ENCODE measurements at places on chromosomes 2 and 18.

DNA sequence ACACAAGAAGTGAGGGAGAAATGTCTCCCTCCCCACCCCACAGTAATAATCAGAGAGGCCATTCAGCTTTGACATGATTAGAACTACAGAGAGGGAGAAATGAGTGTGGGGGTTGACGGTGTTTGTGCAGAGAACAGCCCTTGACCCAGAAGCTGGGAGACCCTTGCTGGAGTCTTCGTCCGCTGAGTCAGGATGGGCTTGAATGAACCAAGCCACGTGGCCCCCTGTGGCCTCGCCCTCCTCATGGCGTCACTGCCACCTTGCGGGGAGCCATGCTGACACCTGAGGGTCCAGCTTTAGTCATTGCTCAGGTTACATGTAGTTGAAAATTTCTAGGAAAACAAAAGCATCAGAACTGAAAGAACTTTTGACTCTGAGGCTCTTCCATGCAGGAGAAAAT is 101.2 kb downstream of the DGKD start:
- DNase-seq, result no peak

- DNase-seq, result peak; percentile 99
These were observed 36.4 kb downstream of the STK39 start for GRCh38 chr2:168210895-168211570.

DNA sequence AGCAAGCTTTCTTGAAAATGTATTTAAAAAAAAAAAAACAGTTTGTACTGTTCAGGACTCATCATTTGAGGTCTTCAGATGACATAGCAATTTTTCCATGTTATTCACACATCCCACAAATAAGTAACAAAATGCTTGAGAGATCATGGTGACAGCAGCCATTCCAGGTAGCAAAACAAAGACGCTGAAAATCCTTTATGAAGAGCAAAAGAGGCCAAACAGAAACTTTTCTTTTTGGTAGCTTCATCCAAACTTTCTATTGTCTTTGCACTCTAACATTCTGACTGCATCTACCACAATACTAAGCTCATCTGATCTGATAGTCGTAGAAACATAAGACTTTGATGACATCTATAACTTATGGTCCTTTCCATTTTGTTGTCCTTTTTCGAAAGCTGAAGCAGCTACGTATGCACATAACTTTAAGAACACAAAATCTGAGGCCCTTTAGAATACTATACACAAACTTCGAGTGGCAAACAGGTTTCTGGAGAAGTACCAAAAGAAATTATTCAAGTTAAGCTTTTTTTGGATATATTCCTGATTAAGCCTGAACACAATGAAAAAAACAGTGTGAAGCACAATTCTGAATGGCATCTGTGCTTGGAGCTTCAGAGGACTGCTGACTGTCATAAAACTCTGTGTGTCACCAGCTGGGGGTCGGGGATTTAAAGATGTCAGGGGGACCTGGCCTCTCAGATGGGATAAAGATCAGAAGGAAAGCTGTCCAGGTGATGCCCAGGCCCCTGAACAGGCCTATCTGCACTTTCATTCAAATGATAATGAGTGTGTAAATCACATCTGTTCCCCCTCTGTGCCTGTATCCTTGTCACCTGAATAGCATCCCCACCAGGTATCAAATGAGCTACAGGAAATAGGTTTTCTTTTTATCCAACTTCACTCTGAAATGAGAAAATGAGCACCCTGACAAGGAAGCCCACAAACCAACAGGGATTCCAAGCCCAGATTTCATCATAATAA is 75.8 kb downstream of the ZEB2 start:
- no peak for DNase-seq

- DNase-seq, result peak; percentile 47
These were observed 143.0 kb upstream of the SLC1A4 start for GRCh38 chr2:64846177-64846576.

- no peak for DNase-seq
These were observed 45.4 kb downstream of the ST8SIA5 start for GRCh38 chr18:46711444-46711863.

DNA sequence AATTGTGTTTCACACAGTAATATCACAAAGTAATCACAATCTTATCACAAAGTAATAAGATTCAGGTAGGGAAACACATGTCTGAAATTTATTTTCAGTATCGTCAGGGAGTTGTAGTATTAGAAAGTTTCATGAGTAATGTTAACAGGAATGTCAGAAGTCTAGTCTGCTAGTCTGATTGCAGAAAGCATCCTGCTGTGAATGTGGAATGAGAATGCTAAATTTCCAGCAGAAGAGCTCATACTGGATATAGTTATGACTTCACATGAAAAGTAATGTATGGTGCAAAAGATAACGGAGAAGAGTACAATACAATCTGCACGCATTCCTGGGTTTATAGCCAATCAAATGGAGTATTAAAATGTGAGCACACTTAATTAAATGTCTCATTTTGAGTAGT is 494.7 kb upstream of the SETBP1 start:
- no peak for DNase-seq

DNA sequence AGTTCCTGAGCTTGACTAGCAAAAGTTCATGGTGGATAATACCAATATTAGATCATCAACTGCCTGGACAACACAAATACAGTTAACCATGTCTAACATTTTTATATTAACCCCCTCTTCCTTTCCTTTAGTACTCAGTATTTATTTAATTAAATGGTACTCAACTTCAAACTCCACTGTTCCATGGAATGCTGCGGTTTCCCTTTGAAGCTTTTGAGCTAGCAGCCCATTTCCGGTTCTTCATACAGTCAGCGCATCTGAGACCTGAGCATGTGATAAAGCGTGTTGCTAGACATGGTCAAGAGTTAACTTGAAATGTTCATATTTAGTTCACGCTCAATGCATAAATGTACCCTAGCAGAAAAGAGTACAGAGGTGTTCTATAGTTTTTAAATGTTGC is 278.4 kb downstream of the ALPK2 start:
- DNase-seq, result no peak

GRCh38 chr2:147045113-147045512 is 799.7 kb upstream of the ACVR2A start:
- peak; percentile 51 for DNase-seq
